ENCODE measurements at places on chromosomes 7 and 10.

GRCh38 chr10:74202356-74202755, 51.3 kb downstream of the ADK start:
- no peak for DNase-seq

DNA sequence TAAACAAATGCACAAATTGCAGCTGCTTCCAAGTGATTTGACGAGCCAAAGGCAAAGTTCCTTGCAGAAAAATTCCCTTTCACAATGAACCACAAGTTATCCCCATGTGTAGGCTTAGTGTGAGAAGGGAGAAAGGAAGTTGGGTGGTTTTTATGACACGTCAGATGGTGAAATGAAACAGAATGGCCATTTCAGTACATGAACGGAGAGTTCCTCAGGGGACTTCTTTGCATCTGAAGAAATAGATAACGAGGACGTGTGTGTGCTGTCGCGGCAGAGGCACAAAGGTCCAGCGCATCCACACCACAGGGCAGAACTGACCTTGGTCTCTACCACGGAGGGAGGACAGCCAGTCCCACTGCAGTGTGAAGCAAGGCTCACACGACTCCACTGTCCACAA, 135.9 kb downstream of the PAXIP1 start:
- no peak for DNase-seq

DNA sequence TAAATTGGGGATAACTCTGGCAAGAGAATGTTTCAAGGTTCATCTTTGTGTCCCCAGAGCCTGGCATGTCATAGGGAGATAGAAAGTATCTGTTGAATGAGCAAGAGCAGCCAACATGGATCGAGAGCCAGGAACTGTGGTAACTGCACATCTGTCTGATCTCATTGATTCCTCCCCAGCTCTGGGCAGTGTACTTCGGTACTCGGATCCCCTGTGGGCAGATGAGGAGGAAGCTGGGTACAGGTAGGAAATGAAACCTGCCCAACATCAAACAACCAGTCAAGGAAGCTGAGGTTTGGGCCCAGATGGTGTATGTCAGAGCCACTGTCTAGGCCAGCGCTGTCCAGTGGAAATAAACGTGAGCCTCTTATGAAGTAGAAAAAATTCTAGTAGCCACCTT, 76.4 kb downstream of the GRK5 start:
- DNase-seq = no peak

DNA sequence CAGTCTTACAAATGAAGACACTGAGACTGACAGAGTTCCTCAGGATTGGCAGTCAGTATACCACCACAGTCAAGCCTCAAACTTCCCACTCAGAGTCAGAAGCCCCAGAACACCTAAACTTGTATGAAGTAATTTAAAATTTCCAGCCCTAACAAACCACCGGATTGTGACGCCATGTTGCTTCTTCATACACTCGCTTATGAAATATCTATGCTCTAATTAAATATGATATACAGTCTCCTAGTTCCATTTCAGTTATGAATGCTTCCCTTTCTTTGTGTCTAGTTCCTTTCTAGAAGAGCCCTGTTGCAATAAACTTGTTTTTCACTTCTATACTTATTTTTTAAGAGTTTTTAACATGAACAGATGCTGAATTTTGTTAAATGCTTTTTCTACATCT, 172.0 kb upstream of the NOBOX start:
- DNase-seq = no peak

Data from ACHN (cell line).